Panc1 (cell line): ENCODE measurements at places on chromosomes 6 and 20. TPM values are rescaled to one million over a fixed set of nuclear protein-coding genes. Genes with fewer than 3 reads are reported as not detected.

The RFX6 gene
- total RNA-seq = not detected

The DLL1 gene
- 2.4 TPM for total RNA-seq

The SLC17A1 gene
- total RNA-seq = not detected

The TGM3 gene
- not detected for total RNA-seq

The NR2E1 gene
- total RNA-seq = 0.13 TPM

- DNase-seq = no peak
Observed at GRCh38 chr6:154848580-154848979, 115.4 kb downstream of the SCAF8 start.

- no peak for DNase-seq
Observed at GRCh38 chr20:25035921-25036320, 22.0 kb downstream of the ACSS1 start.

DNA sequence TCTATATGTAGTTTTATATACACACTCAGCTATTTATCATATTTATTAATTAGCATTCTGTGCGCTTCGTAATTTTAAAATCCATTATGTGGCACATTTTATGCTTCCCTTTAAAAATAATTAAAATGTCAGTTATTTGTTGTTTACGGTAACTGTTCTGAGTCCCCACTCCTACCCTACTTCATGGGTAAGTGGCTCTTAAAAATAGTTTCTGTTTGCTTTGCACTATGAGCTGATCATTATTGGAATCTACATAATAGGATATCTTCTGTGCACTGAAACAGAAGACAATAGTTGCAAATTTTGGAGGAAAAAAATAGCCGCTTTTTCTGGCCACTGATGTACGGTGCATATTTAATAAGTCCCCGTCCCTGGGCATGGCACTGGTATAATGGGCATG lies 25.2 kb downstream of the LCA5 start:
- no peak for DNase-seq

GRCh38 chr20:63589261-63590217 lies 15.5 kb upstream of the HELZ2 start:
- no peak for DNase-seq

DNA sequence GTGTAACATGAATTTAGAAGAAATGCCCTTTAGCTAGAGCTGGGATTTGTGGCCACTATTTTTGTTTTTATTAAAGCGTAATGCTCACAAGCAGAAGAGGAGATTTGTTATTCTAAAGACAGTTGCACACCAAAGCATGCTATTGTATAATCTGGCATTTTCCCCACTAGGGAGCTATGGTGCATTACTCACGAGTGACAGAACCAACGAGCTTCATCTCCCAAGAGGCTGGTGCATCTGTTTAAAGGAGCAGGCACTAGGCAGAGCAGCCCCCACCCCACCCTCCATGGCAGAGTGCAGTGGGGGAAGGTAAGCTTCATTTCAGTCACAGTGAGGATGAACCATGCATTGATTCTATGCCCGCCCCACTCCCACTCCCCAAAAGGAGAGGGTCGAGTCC lies 287.3 kb upstream of the TSHZ2 start:
- no peak for DNase-seq

DNA sequence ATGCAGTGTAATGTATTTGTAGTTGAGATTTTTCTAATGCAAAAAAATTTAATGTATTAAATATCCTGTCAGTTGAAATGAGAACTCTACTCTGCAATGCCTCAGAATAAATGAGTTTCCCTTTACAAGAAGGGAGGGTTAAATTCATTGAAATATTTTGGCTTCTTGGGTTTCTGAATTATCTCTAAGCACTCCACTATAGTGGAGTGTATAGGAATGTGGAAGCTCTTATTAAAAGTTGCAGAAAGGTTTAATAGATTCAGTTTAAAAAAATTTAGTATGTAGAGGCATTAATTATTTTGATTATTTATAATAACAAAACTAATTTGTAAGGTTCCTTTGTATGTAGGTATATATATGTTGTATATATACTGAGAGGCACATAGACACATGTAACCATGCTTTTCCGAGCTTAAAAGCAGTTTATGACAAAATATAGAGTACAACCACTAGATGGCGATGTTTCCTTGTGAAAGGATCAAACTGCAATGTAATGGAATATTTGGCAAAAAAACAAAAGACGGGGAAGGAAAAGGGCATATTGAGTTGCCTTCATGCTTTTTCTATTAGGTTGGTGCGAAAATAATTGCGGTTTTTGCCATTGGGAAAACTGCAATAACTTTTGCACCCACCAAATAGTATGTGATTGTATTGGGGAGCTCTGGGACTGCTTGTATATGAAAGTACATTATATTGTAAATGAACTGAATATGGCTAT lies 144.2 kb downstream of the MYO6 start:
- DNase-seq = peak; percentile 25

- no peak for DNase-seq
Observed at GRCh38 chr20:51174536-51174935, 151.6 kb upstream of the KCNG1 start.

DNA sequence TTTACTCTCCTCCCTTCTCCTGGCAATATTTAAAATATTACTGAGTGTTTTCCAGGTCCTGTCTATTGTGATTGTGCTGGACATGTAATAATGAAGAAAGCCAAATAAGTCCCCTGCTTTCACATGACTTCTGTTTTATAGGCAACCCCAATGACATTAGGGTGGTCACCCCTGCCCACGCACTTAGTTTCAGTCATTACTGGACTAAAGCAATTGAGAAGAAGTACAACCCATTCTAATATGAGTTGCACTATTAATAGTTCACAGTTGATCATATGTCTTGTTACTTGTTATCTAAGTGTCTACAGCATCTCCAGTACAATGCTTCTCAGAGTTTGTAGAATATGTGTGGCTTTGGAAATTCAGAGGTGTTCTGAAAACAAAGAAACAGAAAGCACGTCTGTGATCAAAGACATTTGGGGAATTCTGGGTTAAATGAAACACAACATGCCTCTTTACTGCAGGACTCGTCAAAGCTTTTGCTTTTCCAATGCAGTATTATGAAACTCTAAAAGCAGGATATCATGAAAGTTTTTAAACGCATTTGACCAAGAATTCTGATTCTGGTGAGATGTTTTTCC lies 789.5 kb downstream of the DHX35 start:
- DNase-seq = no peak

DNA sequence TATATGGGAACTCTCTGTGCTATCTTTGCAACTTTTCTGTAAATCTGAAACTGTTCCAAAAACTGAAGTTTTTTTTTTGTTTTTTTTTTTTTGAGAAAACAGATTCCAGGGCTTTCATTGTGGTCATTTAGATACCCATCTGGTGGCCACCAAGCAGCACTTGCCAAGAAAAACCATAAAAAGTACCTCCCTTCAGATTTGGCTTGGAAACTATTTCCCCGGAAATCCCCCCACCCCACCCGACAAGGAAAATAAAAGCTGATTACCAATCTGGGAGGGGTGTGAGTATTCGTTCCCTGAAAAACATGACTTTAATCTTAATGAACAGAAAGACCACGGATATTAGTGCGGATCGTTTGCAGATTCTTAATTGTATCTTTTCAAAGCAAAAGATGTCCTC lies 1.9 kb downstream of the NFATC2 start:
- DNase-seq = no peak
